ENCODE measurements at places on chromosomes 7 and 10.

DNA sequence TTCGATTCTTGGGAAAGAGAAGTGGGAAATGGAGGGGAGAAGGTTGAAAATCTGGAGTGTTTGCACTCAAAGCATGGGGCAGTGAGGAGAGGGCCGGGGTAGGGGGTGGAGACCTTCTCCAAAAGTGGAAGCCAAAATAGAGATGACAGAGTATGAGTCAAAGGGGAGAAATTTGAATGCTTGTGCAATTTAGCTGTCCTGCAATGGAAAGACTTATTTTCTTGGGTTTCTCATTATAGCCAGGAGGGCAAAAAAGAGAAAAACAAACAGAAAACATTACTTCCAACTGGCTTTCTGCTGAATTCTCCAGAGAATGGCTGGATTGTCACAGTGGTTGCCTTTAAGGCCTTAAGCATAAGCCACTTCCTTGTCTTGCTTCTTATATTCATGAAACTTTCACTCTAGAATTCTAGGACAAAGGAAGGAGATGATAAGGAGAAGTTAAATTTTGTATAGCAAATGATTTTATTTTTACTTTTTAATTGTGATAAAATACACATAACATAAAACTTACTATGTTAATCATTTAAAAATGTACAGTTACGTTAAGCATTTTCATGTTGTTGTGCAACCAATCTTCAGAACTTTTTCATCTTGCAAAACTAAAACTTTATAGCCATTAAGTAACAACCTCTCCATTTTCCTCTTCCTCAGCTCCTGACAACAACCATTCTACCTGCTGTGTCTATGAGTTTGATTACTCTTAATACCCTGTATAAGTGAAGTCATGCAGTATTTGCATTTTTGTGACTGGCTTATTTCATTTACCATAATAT lies 100.2 kb downstream of the GPR85 start:
- DNase-seq, result no peak

DNA sequence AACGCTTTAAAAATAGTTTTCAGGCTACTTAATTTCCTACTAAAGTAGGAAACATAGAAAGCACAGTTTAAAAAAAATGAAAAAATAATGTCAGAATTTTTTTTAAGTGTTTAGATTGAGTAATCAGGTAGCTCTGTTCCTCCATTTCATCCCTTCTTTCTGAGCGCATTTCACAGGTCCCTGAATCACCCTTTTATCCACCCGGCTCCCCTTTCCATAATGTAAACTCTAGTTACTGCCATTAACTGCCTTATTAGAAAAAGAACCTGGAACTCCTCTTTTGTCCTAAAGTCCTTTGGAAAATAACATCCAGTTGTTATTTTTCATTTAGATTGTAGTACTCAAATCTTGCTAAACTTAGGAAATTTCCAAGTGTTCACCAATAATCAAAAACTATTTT lies 5.8 kb downstream of the KCND2 start:
- no peak for DNase-seq

GRCh38 chr7:109695419-109695818 lies 1125.7 kb downstream of the DNAJB9 start:
- DNase-seq, result no peak

- no peak for DNase-seq
Observed at GRCh38 chr7:39645482-39646407, 22.4 kb downstream of the RALA start.

GRCh38 chr10:49254150-49254549 lies 44.8 kb upstream of the C10orf71 start:
- no peak for DNase-seq

DNA sequence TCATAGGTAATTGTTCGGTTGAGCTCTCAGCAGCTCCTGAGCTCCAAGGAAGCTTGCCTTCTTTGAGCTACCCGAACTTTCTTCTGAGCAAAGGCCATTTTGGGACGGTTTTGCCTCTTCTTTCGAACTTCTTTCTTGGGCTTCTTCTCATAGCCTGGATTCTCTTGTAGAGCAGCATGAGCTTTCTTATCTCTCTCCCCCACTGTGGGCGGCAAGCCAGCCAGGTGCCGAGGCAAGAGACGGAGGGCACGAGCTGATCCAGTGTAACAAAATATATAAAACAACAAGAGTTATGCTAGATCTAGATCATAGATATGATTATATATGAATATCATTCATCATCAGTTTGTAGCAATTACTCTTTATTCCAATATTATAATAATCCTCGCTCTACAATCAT lies 16.5 kb upstream of the KNDC1 start:
- no peak for DNase-seq

DNA sequence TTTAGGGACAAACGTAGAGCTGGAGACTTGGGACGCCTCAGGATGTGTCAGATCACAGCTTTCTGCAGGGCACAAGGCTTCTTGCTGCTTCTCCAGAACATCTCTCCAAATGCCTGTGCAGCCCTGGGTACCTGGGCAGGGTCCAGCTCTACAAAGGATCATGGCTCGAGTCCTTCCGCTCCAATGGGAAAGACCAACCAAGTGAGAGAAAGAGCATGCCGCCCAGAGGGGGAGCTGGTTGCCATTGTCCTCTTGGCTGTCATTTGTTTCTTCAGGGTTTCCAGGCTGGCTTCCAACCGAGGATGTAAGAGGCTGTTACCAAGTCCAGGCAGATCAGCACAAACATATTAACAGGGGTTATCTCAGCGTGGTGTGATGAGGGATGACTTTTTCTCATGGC lies 5.6 kb upstream of the LEP start:
- no peak for DNase-seq
